ENCODE measurements at places on chromosomes 16 and 17. TPM values are rescaled to one million over a fixed set of nuclear protein-coding genes. Genes with fewer than 3 reads are reported as not detected.

- DNase-seq, result no peak
Observed at GRCh38 chr17:2406271-2406902, 5.5 kb upstream of the MNT start.

- no peak for DNase-seq
Observed at GRCh38 chr17:37828651-37829124, 83.8 kb upstream of the HNF1B start.

DNA sequence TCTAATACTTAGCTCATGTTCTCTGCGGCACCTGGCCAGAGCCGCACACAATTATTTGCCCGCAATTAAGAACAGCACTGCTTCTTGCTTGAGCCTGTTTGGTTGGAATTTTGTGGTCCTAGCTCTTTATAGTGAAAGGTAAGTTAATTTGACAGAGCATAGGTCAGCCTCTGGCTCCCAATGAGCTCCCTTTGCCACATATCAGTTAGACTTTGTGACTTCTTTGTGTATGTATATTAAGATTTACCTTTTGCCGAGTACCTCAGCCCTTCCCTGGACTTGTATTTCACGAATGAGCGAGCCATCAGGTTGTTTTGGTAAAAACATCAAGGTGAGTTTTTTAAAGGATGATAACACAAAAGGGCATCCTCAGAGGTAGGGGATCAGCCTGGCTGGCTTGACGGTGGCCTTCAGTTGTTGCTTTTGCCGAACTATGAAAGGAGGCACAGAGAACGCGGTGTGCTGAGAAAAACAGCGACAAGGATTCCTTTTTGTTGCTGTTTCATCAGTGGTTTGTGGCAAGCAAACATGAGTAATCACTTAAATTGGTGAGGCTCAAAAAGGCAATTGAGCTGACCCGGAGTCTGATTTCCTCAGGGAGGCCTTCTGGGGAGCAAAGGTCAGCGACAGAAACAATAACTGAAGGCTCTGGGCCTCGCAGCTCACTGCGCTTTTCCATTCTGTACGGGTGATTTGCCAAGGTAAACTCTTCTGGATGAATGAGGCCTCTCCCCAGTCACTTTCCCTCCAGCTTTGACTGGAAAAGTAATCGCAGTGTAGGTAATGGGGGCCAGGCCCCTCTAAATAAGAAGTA is 163.6 kb downstream of the HS3ST3A1 start:
- DNase-seq, result no peak

Gene TNFSF12
- 47.6 TPM for total RNA-seq

Gene CDH15
- 0.09 TPM for total RNA-seq

Gene ATP1B2
- 1.8 TPM for total RNA-seq
